ENCODE measurements at places on chromosomes 16 and 17. TPM values are rescaled to one million over a fixed set of nuclear protein-coding genes. Genes with fewer than 3 reads are reported as not detected.

Gene SP6
- 1.4 TPM for total RNA-seq

Gene HS3ST6
- total RNA-seq, result not detected

Gene KRT32
- total RNA-seq, result not detected

Gene ITGAX
- total RNA-seq, result not detected

Gene LGALS9
- 35.3 TPM for total RNA-seq

Gene C16orf86
- total RNA-seq, result 3.8 TPM

Gene HOXB4
- 1.4 TPM for total RNA-seq

Gene STH
- total RNA-seq, result not detected

Gene EVPLL
- total RNA-seq, result not detected

Gene TSNAXIP1
- 0.26 TPM for total RNA-seq

Gene BIRC5
- 14.4 TPM for total RNA-seq

Gene ACSM3
- total RNA-seq, result not detected

Gene TMEM231
- total RNA-seq, result 6.4 TPM

Gene KRTAP17-1
- total RNA-seq, result not detected

Data from dermis lymphatic vessel endothelial cell (primary cell).